ENCODE measurements at places on chromosomes 12 and 14. TPM values are rescaled to one million over a fixed set of nuclear protein-coding genes. Genes with fewer than 3 reads are reported as not detected.

Gene FOXG1
- not detected for total RNA-seq

Gene POTEM
- total RNA-seq = not detected

Gene PTPN6
- total RNA-seq = 10.3 TPM

Gene RND1
- 0.61 TPM for total RNA-seq

Gene KRT1
- not detected for total RNA-seq

Gene RNASE1
- 280 TPM for total RNA-seq

Gene KLRK1
- 0.97 TPM for total RNA-seq

Gene UTP20
- 8.5 TPM for total RNA-seq

Gene ANKRD33
- not detected for total RNA-seq

Measured in right cardiac atrium (tissue), 5 donors.